Stimulated activated CD4-positive, alpha-beta T cell treated with anti-CD3 and anti-CD28 coated beads, Interleukin-4, amount 100 ng/mL, for 48 hours (primary cell): ENCODE measurements at places on chromosomes 12 and 14.

DNA sequence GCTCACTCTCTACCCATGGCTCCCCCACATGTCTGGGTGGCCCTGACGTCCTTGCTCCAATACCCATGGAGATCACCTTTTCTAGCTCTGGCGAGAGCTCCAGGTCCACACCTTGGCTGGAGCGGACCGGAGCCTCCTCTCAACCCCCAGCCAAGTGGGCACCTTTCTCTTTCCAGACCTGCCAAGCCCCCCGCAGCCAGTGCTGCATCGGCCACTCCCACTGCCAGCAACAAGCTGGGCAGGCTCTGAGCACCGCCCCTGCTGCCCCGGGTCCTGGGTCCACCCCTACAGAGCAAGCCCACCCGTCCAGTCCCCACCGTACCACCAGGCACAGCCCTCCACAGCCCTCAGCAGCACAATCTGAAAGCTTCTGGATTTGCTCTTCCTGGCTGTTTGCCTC lies 98.2 kb upstream of the C14orf180 start:
- DNase-seq = no peak

DNA sequence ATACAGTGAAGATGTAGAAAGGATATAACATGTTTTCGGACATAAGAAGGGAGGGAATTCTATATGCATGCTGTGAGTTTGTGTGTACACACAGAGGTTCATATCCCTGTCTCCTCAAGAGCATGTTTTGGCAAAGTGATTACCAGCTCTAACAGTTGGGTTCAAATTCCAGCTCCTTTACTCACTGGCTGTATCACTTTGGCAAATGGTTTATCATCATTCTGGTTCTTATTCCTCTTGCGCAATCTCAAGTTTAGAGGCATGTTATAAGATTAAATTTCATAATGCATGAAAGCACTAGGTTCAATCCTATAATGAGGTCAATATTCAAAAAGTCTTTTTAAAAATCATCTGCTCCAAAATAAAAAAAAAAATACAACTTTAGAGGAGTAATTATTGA lies 107.7 kb upstream of the LRFN5 start:
- no peak for DNase-seq

DNA sequence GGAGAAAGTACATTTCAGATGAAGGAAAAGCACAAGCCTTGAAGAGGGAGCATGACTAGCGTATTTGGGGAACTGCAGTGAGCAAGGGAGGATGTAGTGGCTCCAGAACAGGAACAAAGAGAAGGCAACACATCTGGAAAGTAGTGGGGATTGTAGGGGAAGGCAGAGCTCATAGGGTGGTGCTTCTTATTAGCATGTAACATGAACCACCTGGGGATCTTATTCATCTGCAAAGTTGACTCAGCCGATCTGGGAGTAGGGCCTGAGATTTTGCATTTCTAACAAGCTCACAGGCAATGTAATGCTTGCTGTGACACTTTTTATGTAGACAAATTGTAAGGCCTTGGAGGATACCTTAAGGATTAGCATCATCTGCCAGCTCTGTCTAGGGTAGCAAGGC lies 447.3 kb downstream of the NELL2 start:
- no peak for DNase-seq

GRCh38 chr12:44307506-44308168 lies 471.8 kb downstream of the TMEM117 start:
- DNase-seq = no peak

GRCh38 chr14:102947321-102948103 lies 25.0 kb downstream of the AMN start:
- no peak for DNase-seq

GRCh38 chr12:66041651-66042363 lies 88.7 kb downstream of the LLPH start:
- no peak for DNase-seq

GRCh38 chr14:95993768-95994592 lies 45.2 kb upstream of the C14orf132 start:
- no peak for DNase-seq
